ENCODE measurements at places on chromosomes 11 and 22.

GRCh38 chr11:109707411-109707810 lies 285.4 kb downstream of the C11orf87 start:
- no peak for DNase-seq

- no peak for DNase-seq
These were observed 103.5 kb downstream of the WNT11 start for GRCh38 chr11:76102802-76103201.

DNA sequence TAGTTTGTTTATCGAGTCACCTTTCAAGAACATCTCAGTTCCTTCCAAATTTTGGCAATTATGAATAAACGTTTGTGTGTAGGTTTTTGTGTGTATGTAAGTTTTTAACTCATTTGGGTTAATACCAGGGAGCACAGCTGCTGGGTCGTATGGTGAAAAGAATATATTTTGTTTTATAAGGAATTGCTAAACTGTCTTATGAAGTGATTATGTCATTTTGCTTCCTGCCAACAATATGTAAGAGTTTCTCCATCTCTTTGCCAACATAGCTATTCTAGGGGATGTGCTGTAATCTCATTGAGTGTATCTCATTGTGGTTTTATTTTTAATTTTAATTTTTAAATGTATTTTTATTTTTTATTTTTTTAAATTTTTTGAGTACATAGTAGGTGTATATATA lies 27.3 kb downstream of the BCL2L13 start:
- no peak for DNase-seq

DNA sequence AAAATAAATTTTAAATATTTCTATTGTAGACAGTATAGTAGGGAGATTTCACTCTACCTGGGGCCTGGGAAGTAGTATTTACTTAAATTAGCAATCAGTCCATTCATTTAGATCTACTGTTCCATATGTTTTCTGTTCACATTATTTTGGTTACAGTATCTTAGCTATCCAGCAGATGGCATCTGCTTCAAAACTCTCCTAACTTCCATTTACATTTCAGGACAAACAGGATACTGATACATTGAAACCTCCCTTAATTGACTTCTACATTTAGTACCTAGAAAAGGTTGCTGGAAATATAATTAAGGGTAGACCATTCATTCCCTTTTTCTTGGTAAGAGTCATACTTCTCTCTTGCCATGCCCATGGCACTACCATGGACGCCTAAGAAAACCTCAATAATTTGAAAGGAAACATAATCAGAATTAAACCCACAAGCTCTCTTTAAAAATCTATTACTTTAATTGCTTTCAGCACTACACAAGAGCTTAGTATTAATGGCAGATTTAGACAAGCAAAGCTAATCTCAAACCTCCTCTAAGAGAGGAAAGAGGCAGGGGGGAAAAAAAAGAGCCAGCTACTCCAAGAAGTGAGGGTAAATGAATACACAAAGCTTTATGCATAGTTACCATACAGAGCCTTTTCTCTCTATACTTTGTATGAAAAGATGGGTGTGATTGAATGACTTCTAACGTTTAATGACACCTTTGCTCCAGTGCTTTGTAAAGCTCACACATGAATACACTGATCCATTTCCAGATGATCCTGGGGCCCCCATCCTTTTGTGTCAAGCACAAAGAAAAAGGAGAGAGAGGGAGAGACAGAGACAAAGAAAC lies 131.2 kb upstream of the MTMR2 start:
- no peak for DNase-seq

DNA sequence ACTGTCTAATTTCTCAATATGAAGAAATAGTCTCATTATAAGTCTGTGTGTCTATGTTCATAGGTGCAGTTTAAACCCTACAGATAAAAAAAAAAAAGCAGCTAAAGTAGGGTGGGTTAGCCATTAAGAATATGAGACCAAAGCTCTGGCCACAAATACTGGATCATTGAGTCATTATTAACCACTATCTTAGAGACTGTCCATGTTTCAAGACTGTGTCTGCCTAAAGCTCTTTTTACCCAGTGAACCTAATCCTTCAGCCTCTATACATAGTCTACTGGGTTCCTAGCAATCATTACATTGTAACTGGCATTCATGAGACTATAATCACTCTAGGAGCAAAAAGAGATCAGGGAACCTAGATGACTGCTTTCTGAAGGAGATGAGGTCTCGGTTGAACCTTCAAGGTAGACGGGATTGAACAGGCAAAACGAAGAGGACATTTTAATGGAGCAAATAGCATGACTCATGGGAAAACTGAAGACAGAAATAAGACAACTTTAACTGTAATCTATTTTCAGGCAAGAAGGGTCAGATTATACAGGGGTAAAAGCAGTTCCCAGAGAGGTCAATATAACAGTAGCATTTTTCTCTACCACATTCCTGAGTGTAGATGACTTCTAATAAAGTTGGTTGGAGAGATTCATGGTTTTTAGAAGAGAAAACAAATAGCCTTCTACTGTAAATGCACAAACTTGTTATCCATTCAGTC lies 64.0 kb upstream of the FIBIN start:
- no peak for DNase-seq

DNA sequence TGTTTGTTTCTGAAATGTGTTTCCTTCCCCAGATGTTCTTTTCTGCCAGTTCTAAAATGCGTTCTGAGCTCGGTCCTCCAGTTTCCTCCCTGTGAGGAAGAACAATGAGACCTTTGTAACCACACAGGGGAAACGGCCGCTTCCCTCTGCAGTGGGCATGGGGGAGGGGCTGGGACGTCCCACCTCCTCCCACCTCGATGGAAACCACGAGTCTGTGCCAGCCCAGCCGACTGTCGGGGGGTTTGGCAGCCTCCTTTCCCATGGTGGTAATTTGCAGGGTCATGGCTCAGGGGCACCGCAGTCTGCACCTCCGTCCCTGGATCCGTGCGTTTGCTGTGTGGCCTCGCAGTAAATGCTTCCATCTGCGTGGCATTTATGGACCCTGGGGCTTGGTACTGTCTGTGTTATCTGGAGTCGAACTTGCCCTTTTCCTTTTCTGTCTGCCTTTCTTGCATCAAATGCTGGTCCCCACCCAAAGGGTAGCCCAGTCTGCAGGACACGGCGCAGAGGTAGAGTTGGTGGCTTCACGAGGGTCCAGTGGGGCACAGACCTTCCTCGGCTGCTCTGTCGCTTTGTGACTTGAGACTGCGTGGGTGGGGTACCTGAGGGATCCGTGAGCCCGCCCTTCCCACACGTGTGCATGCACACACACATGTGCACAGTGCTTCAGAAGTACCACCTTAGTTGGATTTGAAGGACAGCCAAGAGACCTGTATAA lies 16.1 kb downstream of the LRP5 start:
- DNase-seq, result no peak

DNA sequence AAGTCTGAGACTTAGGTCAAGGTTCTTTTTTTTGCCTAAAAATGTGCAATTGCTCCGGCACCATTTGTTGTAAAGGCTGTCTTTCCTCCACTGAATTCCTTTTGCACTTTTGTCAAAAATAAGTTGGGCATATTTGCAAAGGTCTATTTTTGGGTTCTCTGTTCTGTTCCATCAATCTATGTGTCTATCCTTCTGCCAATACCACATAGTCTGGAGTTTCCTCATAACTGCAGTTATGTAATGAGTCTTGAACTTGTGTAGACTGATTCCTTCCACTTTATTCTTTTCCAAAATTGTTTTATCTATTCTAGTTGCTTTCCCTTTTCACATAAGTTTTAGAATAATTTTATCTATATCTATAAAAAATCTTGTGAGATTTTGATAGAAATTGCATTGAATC lies 6.7 kb downstream of the KCNJ5 start:
- DNase-seq, result no peak

- no peak for DNase-seq
These were observed 50.9 kb upstream of the HEPHL1 start for GRCh38 chr11:93969925-93970922.

DNA sequence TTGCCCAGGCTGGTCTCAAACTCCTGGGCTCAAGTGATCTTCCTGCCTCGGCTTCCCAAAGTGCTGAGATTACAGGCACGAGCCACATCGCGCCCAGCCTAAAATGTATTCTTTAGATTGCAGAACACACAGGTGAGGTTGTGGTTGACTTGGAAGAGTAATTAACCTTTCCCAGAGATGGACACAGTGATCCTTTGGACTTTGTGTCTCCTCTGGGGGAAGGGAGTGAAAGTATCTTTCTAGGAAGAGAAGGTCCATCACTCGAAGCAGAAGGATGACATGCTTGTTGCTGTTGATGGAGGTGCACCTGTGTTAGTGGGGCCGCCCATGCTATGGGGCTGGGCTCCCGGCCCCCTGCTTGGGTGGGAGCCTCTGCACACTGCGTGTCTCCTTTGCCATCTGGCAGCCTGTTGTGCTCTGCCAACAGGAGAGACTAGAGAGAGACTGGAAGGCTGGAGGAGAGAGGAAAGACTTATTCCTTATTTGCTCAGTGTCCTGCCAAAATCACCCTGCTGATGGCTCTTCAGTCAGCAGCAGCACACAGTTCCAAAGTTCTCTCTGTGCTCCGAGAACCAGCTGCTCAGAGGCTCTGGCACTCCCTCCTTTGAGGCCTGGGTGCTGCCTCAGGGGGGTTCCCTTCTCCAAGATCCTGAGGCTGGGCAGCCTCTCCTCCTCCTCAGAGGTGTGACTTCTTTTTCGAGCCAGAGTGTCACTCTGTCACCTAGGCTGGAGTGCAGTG lies 33.1 kb upstream of the CYB5R3 start:
- DNase-seq, result no peak

- no peak for DNase-seq
These were observed 50.4 kb downstream of the ST3GAL4 start for GRCh38 chr11:126405906-126406305.
